NCI-H2171 (cell line): ENCODE measurements at places on chromosomes 2 and 18.

- peak; percentile 88 for DNase-seq
Measured at GRCh38 chr2:183665425-183665824, 541.2 kb downstream of the NUP35 start.

- no peak for DNase-seq
Measured at GRCh38 chr2:67445652-67446268, 48.6 kb downstream of the ETAA1 start.

GRCh38 chr2:143087033-143087432, 42.2 kb upstream of the ARHGAP15 start:
- DNase-seq: no peak

- DNase-seq: peak; percentile 80
Measured at GRCh38 chr18:43277164-43277600, at the start of gene SYT4. Gene SYT4, minus strand, starts transcription at chr18:43277490. Its CDS starts 209 bp downstream, at chr18:43277281.

DNA sequence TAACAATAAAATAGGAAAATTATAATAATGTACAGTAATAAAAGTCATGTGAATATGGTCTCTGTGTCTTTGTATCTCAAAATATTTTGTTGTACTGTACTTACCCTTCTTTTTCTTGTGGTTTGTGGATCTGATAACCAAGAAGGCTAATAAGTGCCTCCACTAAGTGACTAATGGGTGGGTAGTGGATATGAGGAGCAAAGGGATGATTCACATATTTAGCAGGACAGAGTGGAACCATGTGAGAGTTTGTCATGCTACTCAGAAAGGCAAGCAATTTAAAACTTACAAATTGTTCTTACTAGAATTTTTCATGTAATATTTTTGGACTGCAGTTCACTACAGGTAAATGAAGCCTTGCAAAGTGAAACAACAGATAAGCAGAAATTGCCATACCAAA, 1241.2 kb upstream of the CDH2 start:
- DNase-seq: no peak

GRCh38 chr2:33395655-33396249, 80.7 kb upstream of the RASGRP3 start:
- DNase-seq: no peak

- DNase-seq: no peak
Measured at GRCh38 chr18:55000529-55000928, 41.3 kb upstream of the CCDC68 start.

DNA sequence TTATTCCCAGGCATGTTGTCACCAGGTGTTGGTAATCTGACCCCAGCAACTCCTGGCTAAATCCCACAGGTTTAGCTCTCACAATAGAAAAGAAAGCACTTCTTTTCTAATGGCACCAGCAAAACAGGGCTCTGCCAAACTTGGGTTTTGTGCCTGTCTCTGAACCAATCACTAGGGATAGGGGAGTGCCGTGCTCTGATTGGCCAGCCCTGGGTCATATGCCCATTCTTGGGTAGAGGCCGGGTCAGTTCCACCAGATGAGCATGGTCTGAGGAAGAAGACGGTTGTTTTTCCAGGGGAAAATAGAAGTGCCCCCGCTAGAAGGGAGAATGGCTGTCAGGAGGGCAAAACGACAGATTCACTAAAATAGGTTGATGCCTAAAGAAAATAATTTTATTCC, 14.7 kb downstream of the CDK15 start:
- DNase-seq: peak; percentile 92

GRCh38 chr18:27780061-27780745, 396.7 kb downstream of the CDH2 start:
- DNase-seq: no peak

- no peak for DNase-seq
Measured at GRCh38 chr18:40875101-40875615, 1079.9 kb upstream of the PIK3C3 start.

DNA sequence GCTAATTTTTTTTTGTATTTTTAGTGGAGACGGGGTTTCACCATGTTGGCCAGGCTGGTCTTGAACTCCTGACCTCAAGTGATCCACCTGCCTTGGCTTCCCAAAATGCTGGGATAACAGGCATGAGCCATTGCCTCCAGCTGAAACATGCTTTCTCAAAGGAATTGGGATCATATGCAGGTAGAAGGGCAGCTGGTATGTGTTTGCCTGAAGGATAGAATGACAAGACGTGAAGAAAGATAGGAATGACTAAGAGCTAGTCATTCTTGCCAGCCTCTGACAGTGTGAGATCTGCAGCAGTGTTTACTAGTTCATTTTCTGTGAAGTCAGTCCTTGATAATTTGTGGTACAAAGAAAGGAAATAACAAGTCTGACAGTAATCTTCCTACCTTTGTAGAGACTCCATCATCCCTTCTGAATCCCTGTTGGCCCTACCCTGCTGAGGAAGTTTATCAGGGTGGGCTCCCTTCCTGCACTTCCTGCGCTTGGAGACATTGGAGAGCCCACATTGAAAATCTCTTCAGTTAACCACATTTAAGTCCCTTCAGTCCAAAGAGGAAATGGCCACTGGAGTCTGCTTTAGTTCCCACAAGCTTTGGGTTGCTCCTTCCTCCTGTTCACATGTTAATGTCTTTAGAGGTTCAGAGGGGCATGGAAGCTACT, 14.7 kb downstream of the CFLAR start:
- no peak for DNase-seq

DNA sequence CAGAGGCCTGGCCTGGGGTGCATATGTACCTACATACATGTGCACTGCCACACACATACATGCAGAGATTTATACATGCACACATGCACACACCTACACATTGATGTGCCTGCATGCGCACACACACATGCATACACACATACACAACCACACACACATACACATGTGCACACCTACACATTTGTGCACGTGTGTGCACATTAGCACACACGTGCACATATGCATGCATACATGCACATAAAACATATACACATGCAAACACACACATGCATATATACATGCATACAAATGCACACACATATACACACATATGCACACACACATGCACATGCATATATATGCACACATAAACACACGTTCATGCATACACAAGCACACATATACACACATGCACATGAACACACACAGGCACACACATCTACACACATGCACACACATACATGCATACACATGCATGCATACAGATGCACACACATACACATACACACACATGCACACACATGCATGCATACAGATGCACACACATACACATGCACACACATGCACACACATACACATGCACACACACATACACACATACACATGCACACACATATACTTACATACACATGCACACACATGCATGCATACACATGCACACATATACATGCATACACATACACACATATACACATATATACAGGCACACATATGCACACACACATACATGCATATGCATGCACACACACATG, 23.6 kb upstream of the OTOS start:
- no peak for DNase-seq

GRCh38 chr2:135948141-135948540, 37.3 kb downstream of the DARS1 start:
- no peak for DNase-seq

DNA sequence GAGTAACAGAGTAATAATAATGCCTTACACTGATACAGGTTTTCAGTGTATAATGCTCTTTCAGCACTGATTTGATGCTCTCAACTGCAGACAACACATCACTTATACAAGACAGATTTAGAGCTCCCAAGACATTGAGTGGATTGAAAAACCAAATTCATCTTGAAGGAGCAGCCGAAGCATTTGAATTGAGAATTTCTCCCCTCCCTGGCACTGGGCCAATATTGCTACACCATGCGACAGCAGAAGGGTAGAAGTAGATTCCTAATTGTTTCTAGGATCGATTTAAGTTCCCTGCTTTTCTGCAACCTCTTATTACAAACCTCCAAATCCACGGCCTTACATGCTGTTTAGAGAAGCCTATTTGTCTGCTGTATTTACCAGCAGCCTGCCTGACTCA, 15.5 kb downstream of the CENPA start:
- DNase-seq: peak; percentile 12

- DNase-seq: no peak
Measured at GRCh38 chr18:26756556-26756955, 109.0 kb downstream of the AQP4 start.

DNA sequence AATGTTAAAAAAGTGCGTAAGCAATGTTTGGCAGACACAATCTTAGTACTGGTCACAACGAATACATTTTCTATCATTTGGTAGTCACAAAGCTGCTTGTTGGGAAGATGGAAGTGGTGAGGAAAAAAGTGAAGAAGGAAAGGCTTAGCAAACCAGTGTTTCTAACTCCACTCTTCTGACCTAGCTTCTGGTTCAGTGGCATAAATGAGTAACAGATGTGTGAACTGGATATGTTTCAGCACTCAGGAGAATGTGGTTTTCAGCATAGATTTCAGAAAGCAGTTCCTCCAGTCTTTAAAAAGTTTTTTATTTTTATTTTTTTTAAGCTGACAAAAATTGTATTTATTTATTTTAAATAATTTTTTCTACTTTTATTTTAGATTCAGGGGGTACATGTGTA, 357.1 kb downstream of the CPS1 start:
- DNase-seq: no peak

DNA sequence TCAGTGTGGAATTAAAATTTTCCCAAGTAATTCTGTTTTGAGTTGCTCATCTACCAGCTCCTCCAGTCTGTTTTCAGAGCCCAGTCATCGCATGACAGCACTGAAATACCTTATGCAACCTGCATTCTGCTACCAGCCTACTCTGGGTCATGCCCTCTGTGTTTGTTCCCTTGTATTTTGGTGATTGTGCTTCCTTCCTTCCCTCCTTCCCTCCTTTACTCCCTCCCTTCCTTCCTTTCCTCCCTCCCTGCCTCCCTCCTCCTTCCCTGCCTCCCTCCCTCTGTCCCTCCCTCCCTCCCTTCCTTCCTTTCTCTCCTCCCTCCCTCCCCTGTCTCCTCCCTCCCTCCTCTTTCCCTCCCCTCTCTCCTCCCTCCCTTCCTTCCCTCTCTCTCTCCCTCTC, 289.6 kb downstream of the CDH2 start:
- no peak for DNase-seq

GRCh38 chr18:63113899-63114565, 205.5 kb downstream of the BCL2 start:
- no peak for DNase-seq

- no peak for DNase-seq
Measured at GRCh38 chr2:145644820-145645302, 1124.9 kb upstream of the ZEB2 start.

GRCh38 chr2:235845245-235845644, 322.9 kb downstream of the GBX2 start:
- no peak for DNase-seq

GRCh38 chr2:81412681-81413080, 1108.1 kb upstream of the LRRTM1 start:
- no peak for DNase-seq

DNA sequence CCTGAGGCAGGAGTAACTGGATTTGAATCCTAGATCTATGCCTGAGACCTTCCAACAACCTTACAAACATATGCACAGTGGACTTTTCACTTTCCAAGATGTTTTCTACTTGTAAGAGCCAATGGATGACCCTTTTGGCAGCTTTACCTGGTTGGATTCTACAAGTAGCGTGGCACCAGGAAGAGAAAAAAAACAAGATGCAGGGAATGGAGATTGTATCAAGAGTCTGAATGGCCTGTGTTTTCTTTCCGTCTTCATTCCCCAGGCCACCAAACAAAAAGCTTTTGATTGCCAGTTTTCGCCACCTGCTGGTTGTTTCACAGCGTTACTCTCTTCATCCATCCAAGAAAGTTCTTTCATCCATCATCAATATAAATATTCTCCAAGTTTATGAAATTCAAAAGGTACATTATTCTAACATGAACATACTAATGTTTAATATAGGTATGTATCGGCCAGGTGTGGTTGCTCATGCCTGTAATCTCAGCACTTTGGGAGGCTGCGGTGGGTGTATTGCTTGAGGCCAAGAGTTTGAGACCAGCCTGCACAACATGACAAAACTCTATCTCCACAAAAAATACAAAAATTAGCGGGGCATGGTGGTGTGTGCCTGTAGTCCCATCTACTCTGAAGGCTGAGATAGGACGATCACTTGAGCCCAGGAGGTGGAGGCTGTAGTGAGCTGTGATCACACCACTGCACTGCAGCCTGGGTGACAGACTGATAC, 3.5 kb upstream of the BCL2 start:
- DNase-seq: peak; percentile 66

GRCh38 chr2:85861180-85861579, 27.6 kb downstream of the ST3GAL5 start:
- no peak for DNase-seq

DNA sequence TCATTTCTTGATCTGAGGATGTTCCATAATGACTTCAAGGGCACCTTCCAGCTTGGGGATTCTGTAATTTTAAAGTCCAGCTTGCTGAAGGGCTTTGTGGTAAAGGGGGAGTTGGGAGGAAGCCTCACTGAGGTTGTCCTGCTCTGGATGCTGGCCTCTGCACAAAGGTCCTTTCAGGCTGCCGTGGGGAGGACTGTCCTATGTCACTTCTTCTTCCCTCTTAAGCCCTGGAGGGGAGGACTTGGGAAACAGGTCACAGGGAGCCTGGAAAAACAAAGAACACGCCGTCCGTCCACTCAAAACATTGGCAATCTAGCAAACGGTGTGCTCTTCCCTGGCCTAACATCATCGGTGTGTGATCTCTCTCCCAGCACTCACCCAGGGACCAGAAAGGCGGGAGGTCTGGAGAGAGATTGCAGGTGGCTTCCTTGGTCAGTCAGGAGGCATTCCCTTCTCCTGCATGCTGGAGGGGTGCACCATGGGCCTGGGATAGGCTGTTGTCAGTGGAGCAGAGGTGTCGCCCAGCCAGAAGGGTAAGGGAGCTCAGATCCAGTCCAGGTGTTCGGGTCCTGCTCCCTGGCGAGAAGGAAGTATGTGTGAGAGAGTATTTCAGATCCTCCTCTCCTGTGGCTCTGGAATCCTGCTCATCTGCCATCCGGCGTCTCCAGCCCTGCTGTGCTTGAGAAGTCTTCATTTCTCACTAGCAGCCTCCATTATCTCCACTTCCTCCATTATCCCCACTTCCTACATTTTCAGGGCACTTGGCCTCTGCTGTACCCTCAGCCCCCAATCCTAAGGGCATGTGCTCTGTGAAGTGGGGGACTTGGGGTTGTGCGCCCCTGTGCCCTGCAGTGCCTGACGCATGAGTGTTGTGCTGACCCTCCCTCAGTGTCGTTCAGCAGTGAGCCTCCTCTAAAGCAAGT, 20.1 kb downstream of the ASAP2 start:
- DNase-seq: no peak

GRCh38 chr2:146246736-146247523, 1597.9 kb upstream of the ACVR2A start:
- no peak for DNase-seq

GRCh38 chr2:109290887-109291643, 162.1 kb downstream of the SH3RF3 start:
- DNase-seq: peak; percentile 88
